ENCODE measurements at places on chromosomes 2 and 18. TPM values are rescaled to one million over a fixed set of nuclear protein-coding genes. Genes with fewer than 3 reads are reported as not detected.

GRCh38 chr2:11642972-11643371 lies 27.0 kb downstream of the NTSR2 start:
- H3K27me3 ChIP-seq: no peaks in the 10 kb centered on the region
- DNase-seq: no peak
- no peaks in the 10 kb centered on the region for H3K4me1 ChIP-seq
- no peak overlapping the region for H3K27ac ChIP-seq

DNA sequence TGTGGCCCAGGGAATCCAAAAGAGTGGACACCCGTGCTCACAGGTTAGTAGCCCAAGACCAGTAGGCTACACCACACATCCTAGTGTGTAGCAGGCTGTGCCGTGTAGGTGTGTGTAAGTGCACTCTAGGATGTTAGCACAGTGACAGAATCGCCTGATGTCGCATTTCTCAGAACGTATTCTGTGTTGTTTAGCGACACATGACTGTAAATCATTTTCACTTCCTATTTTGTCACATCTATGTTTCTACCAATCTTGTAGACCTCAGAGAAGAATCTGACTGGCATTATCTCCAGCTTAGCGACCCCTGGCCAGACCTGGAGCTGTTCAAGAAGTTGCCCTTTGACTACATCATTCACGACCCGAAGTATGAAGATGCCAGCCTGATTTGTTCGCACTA lies 45.1 kb downstream of the NTSR2 start:
- DNase-seq: no peak
- no peak overlapping the region for H3K4me3 ChIP-seq
- H3K27ac ChIP-seq: no peak overlapping the region
- H3K4me1 ChIP-seq: no peaks in the 10 kb centered on the region

GRCh38 chr2:38547791-38548190 lies 54.9 kb downstream of the HNRNPLL start:
- no peak overlapping the region for H3K4me3 ChIP-seq
- no peak for DNase-seq
- no peaks in the 10 kb centered on the region for H3K36me3 ChIP-seq
- no peaks in the 10 kb centered on the region for H3K27me3 ChIP-seq
- H3K27ac ChIP-seq: no peak overlapping the region
- peaks cover 6% of the 10 kb centered on the region for H3K4me1 ChIP-seq

DNA sequence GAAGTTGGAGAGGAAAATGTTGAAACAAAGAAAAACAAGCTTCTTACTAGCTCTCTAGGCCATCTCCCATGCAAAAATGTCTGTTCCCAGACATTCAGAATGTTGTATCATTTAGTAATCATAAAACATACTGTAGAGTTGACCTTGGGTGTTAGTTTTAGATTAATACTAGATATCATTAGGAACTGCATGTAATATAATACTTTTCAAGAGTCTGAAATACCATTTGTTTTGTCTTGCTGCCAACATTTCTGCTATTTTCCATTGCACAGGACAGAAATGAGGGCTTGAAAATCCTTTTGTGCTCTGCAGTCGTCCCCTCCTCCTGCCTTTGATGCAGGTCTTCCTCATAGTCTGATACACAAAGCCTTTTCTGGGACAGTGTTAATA lies 89.5 kb upstream of the RBMS1 start:
- peaks cover 26% of the 10 kb centered on the region for H3K4me1 ChIP-seq
- no peak overlapping the region for H3K4me3 ChIP-seq
- peak overlapping the region; percentile 20 for H3K27ac ChIP-seq
- DNase-seq: no peak

- no peaks in the 10 kb centered on the region for H3K36me3 ChIP-seq
- no peak overlapping the region for H3K4me3 ChIP-seq
- H3K4me1 ChIP-seq: peaks cover 57% of the 10 kb centered on the region
- H3K27me3 ChIP-seq: no peaks in the 10 kb centered on the region
- no peak overlapping the region for H3K27ac ChIP-seq
Measured at GRCh38 chr2:98483257-98483861, 38.7 kb downstream of the INPP4A start.

SPP2 gene
- not detected for total RNA-seq

MRPS9 gene
- 17.0 TPM for total RNA-seq

- peaks cover 54% of the 10 kb centered on the region for H3K36me3 ChIP-seq
- H3K4me3 ChIP-seq: no peak overlapping the region
- peaks cover 20% of the 10 kb centered on the region for H3K4me1 ChIP-seq
- no peaks in the 10 kb centered on the region for H3K27me3 ChIP-seq
- H3K27ac ChIP-seq: no peak overlapping the region
Measured at GRCh38 chr2:201194097-201194496, 11.2 kb downstream of the CASP10 start.

NETO1 gene
- not detected for total RNA-seq

GRCh38 chr2:47007223-47007825 lies 91.7 kb upstream of the MCFD2 start:
- H3K4me3 ChIP-seq: no peak overlapping the region
- DNase-seq: no peak
- H3K27ac ChIP-seq: peak overlapping the region; percentile 79
- H3K4me1 ChIP-seq: peaks cover 11% of the 10 kb centered on the region
- peaks cover 48% of the 10 kb centered on the region for H3K36me3 ChIP-seq
- H3K27me3 ChIP-seq: no peaks in the 10 kb centered on the region

RNU2-63P gene
- total RNA-seq: not detected

GRCh38 chr2:186429104-186429503 lies 57.0 kb upstream of the ZC3H15 start:
- no peaks in the 10 kb centered on the region for H3K27me3 ChIP-seq
- no peak for DNase-seq

DNA sequence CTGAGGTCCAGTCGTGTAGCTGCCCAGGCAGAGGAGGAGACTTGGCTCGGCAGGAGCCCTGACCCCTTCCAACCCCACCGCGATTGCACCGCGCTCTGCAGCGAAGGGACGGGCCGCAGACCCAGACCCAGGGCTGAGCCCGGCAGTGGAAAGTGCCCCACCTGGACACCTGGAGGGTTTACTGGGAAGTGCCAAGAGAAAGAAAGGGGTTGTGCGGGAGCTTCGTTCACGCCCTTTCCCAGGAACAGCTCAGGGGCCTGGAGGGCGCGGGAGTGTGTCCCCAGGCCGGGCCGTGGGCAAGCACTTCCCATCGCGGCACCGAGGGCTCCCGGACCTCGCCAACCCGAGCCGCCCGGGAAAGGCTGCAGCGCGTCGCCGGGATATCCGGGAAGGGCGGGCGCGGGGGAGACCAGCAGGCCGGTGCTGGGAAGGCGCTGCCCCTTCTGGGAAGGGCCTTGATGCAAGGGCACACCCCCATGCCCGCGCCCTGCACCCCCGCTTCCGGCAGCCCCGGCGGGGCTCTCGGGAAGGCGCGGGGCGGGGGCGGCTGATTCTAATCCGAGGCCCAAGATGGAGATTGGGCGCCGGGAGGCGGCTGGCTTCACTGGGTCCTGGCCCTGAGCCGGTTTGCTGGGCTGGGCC lies 36.1 kb upstream of the MRPL33 start:
- H3K4me3 ChIP-seq: peak overlapping the region; percentile 51
- DNase-seq: peak; percentile 94
- no peaks in the 10 kb centered on the region for H3K36me3 ChIP-seq
- peak overlapping the region; percentile 82 for H3K27ac ChIP-seq

- no peaks in the 10 kb centered on the region for H3K27me3 ChIP-seq
- no peak overlapping the region for H3K4me3 ChIP-seq
- no peaks in the 10 kb centered on the region for H3K4me1 ChIP-seq
Measured at GRCh38 chr2:45274250-45274926, 265.1 kb upstream of the SIX2 start.
